ENCODE measurements at places on chromosomes 2 and 18.

GRCh38 chr18:55998071-55998522 is 410.1 kb upstream of the TCF4 start:
- DNase-seq: peak; percentile 37

DNA sequence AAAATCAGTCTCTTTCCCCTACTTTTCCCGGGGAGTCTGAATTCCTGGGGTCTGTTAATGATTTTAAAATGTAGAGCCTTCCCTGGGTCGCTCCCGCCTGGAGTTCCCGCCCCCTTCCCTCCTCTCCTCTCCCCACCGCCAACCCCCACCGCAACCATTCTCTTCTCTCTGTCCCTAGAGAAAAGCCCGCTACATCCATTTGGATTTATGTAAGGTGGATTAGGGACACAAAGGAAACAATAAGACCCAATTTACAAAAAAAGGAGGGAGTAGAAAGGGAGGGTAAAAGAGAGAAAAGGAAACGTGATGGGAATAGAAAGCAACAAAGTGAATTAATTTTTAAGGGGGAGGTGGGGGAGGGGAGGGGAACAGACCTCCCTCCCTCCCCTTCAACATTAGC is 2.2 kb downstream of the EPHA4 start:
- no peak for DNase-seq

DNA sequence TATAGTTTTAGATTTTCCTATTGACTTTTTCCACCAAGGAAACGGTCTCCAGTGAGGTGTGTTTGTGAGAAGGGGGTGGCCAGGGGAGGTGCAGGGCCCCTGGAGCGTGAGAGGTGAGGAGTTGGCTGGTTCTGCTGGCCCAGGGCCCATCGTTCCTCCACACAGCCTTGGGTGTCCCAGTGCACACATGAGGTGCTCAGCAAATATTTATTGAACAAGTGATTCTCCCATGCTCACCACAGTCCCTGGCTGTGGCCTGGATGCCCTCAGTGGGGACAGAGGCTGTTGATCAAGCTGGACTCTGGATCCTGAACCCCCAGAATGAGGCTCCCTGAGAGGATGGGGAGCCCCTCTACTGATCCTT is 5.0 kb downstream of the HAAO start:
- no peak for DNase-seq

GRCh38 chr18:70127359-70127758 is 78.1 kb downstream of the RTTN start:
- DNase-seq: no peak

- DNase-seq: no peak
Measured at GRCh38 chr18:22311301-22311700, 106.4 kb downstream of the CTAGE1 start.

GRCh38 chr2:5915881-5916310 is 223.7 kb downstream of the SOX11 start:
- no peak for DNase-seq

- DNase-seq: no peak
Measured at GRCh38 chr2:222548992-222549391, 106.9 kb downstream of the FARSB start.

Measured in NCI-H524 treated with DMSO at 0.1 percent for 48 hours (cell line).